Stimulated activated CD8-positive, alpha-beta memory T cell treated with anti-CD3 and anti-CD28 coated beads, Interleukin-7, amount 100 ng/mL, for 48 hours (primary cell): ENCODE measurements at places on chromosomes 6 and 20.

- no peak for DNase-seq
Observed at GRCh38 chr6:34142061-34142998, 3.6 kb downstream of the GRM4 start.

- no peak for DNase-seq
Observed at GRCh38 chr6:151087861-151088598, 151.7 kb upstream of the AKAP12 start.

- DNase-seq = no peak
Observed at GRCh38 chr20:35742741-35743523, 872 bp upstream of the RBM39 start.

DNA sequence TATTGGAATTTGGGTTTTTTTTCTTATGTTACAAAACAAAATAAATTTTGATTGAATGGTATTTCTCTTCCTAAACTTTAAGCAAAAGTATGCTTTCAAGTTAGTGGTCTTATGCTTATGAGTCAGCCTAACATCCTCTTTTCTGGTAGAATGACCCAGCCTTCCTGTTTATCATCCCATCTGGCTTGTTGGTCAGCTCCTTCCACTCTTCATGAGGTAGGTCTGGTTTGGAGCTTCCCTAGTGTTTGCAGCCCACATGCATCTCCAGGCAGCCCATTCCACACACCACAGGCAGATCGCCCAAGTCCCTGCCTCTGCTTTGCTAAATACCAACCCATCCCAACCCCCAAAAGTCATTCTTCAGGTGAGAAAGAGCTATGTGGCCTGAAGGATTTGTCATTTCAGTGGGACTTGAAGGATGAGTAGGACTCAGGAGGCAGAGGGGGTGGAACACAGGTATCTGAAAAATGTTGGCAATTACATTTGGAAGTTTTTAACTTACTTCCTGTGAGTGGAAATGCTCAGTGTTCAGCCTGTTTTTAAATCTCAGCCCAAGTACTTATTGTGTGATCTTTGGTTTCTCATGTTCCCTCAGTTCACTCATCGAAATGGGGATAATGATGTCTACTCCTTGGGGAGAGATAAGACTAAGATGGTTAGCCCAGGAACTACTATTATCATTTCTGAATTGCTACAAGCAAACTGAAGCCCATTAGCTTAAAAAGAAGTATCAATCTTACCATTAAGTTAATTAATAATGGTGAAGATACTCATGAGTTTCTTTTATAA, 294.0 kb downstream of the ADGB start:
- no peak for DNase-seq

GRCh38 chr20:45450097-45450818, 19.3 kb upstream of the WFDC2 start:
- DNase-seq = no peak

GRCh38 chr6:158053377-158054313, 72.0 kb downstream of the SYNJ2 start:
- no peak for DNase-seq

- no peak for DNase-seq
Observed at GRCh38 chr20:33814238-33814712, 3.1 kb downstream of the CHMP4B start.

- no peak for DNase-seq
Observed at GRCh38 chr20:40414843-40415615, 274.0 kb downstream of the MAFB start.

GRCh38 chr6:20403766-20404640, 2.3 kb downstream of the E2F3 start:
- peak; percentile 68 for DNase-seq

GRCh38 chr20:47703748-47704147, 81.5 kb downstream of the SULF2 start:
- DNase-seq = no peak

DNA sequence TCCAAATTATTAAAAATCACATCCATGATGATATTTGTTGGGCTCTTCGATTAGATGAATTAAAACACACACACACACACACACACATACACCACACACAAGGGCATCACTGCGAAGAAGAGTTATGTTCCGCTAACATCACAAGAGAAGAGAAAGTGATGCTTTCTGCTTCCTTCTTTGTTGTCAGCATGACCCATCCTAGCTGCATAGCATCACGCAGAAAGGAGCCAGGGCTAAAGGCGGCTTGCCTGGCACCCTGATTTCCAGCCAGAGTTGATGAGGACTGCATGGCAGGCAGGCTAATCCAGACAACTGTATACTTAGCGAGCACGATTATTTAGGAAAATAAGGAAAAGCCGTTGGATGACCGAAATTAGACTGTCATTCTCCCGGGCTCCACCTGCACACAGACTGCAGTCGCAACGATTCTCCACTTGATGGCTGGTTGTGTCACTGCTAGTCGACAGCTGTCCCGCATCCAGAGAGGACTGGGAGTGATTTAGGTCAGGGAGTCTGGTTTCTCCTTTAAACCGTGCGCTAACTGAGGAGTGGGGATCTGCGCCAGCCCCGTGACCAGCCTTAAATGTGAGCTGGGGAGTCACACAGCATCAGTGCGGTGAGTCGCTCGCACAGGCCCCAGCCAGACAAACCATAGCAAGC, 70.6 kb upstream of the SOX4 start:
- no peak for DNase-seq

DNA sequence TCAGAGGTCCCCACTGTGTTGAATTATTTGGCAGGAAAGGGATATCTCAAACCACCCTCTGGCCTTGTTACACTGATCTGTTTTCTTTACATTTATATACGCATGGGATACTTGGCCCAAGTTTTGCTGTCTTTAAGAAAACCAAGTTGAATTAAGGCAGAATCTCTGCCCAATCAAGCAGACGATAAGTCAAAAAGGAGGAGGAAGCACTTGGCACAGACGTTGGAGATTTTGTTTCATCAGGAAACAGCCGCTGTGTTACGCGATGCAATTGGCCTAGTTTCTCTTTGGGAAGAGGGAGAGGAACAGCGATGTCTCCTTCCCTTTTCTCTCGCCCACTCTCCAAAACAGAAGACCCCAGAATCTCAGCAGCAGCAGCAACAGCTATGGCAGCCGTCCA, 20.2 kb upstream of the NAA20 start:
- no peak for DNase-seq

- DNase-seq = no peak
Observed at GRCh38 chr6:18543051-18543450, 155.9 kb downstream of the RNF144B start.

DNA sequence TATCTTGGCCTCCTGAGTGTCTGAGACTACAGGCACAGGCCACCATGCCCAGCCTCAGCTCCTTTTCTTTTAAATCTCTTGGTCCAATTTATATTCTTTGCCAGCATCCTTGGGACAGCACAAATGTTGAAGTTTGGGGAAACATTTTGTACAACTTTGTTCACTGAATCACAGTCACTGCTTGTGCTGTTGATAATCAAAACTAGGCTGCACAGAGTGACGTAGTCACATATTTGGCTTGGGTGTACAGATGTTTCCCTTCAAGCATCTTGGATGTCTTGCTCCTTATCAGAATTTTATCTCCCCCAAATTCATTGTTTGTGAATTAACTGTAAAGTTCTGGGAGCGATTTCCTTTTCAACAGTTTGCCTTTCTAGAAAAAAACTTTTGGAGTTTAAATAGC, 17.9 kb downstream of the CARMIL1 start:
- no peak for DNase-seq

- DNase-seq = no peak
Observed at GRCh38 chr6:79810871-79811270, 136.5 kb downstream of the ELOVL4 start.
